PC-9 (cell line): ENCODE measurements at places on chromosomes 4 and X. TPM values are rescaled to one million over a fixed set of nuclear protein-coding genes. Genes with fewer than 3 reads are reported as not detected.

DNA sequence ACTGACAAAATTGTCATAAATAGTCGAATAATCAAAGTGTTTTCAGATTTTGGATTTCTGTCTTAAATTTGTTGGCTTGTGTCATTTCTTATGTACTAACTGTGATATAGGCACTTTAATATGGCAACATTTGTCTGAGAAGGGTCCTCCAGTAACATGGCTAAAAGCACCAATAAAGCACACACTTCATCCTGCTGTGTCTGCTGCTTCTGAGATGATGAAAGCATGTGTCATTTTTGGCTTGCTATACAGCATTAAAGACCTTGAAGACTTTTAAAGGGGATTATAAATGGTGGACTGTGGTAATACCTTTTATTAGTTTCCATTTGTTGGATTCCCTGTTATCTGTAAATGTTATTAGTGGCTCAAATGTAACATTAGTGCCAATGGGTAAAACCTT lies 551.8 kb upstream of the GRID2 start:
- H3K4me3 ChIP-seq: no peak overlapping the region
- H3K4me1 ChIP-seq: no peaks in the 10 kb centered on the region
- no peaks in the 10 kb centered on the region for H3K36me3 ChIP-seq

DNA sequence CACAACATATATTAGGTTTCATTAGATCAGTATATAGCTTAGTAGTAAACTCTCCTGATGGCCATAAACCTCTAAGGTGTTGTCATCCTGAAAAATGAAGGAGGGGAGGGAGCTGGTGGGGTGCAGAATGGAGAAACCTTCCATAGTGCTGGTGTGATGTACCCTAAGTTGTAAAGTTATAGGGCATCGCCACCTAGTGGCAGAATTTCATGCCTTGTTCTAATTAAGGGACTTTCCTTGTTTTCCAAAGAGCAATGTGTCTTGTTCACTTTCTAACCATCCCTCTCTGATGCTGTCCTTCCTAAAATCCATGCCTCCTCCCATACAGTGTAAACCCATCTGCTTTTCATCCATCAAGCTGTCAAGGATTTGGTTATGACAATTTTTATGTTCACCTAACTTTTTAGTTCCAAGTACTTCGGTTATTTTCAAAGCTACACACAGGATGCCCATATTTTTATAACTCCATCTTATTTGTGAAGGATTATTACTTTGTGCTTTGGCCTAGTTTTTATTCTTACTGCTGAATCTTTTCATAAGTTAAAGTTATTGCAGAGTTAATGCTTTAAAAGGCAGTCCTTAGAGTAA lies 4.5 kb downstream of the NBDY start:
- H3K27ac ChIP-seq: no peak overlapping the region
- H3K36me3 ChIP-seq: no peaks in the 10 kb centered on the region
- no peak for DNase-seq
- no peaks in the 10 kb centered on the region for H3K27me3 ChIP-seq

DNA sequence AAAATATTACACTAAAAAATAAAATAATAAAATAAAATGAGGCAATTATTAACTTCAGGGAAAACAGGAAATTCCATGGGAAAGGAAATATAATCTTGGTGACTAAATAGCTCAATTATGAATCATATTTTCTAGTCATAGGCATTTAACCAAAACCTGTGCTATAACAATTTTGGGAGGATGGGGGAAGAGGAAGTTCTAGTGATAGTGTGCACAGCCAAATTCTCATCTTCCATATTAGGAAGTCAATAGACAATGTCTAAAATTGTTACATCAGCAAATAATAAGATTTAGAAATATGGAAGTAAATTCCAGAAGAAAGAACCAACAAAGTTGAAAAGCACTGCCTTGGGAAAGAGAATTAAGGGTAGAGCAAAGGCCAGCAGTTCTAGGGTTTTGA lies 2.8 kb downstream of the AWAT2 start:
- no peaks in the 10 kb centered on the region for H3K4me1 ChIP-seq
- H3K27ac ChIP-seq: no peak overlapping the region

HTR2C gene
- total RNA-seq: 0.28 and 0.33 TPM in 2 replicates
